ENCODE measurements at places on chromosomes 6 and 20.

DNA sequence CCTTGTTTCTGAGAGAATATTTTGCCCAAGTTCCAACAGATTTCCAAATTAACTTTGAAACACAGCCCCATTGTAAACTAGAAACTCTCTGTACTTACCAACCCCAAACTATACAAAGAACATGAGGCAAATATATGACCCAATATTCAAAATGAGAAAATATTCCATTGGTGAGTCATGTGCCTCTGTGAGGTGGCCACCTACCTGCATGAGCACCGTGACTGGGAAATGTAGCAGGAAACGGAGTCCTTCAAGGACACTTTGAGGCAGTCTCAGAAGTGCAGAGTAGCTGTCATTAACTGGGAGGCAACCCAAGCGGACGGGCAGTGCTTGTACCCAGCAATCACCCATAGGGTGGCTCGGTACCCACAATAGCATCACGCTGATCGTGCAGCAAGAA, 335.5 kb upstream of the NOX3 start:
- DNase-seq: no peak

DNA sequence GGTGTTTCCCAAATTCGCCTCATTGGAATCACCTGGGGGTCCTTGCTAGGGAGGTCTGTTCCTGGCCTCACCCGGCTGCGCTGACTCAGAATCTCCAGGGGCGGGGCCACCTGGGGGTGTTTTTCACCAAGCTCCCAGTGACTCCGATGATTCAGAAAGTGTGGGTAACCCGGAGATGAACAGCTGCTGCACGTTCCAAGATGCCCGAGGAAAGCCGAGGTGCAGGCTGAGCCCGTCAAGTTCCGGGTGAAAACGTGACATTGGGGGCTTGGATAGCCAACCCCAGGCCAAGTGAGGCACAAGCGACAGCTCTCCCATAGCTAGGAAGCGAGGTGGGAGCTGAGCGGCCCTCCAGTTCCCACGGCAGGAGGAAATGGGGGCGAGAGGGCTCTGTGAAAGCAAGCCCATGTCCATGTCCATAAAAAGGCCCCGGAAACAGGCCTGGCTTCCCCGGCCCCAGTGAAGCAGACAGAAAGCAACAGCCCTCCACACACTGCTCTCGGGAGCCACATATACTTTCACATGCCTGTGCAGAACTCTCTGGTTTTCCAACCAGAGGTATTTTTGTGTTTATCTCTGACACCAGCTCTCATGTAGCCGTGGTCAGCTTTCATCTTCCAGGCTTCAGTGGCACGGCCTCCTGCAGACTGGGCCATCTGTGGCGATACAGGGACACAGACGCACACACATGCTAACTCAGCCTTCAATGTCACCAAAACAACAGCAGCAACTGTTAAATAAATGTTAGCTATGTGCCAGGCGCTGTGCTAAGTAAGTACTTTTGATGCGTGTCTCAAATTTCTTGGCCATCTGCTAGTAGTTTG, 90.7 kb upstream of the CCDC28A start:
- no peak for DNase-seq

DNA sequence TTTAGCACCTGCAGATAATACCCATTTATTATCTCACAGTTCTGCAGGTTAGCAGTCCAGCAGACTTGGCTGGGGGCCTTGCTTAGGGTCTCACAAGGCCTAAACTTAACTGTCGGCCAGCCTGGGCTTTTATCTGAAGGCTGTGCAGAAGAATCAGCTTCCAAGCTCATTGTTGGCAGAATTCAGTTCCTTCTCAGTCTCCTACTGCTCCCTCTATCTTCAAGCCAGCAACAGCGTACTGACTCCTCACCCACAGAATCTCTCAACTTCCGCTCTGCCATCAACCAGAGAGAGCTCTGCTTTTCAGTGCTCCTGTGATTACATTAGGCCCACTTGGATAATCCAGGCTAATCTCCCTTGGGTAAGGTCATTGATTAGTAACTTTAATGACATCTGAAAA, 30.2 kb upstream of the NHSL1 start:
- DNase-seq: no peak

DNA sequence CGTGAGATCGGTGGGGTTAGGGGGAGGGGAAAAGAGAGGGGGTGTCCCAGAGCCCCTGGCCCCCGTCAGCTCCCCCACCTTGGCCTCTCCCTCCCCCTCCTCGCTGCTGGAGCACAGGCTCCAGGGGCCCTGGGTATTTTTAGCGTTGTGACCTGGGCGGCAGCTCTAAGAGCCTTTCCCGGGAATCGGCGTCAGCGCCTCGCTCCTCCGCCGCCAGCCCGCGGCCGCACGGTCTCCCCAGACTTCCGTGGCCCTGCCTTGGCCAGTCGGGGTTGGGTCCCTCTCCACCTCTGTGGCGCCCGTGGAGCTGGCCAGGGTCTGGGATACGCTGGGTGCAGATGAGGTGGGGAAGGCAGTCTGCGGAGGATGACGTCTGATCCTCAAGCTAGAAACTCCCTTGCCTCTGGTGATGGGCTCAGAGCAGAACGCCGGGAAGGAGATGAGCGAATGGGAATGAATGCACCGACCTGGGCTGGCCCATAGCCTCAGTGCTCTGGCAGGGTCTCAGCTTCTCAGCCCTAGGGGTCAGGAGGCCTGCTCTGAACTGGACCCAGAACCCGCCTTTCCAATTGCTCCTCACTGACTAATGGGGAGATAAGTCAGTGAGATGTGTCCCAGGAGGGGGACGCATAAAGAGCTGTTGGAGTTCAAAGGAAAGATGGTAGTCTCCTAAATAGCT, 883 bp upstream of the DBNDD2 start:
- DNase-seq: peak; percentile 35

- DNase-seq: no peak
Measured at GRCh38 chr20:2373098-2373497, 7.6 kb upstream of the TGM6 start.

DNA sequence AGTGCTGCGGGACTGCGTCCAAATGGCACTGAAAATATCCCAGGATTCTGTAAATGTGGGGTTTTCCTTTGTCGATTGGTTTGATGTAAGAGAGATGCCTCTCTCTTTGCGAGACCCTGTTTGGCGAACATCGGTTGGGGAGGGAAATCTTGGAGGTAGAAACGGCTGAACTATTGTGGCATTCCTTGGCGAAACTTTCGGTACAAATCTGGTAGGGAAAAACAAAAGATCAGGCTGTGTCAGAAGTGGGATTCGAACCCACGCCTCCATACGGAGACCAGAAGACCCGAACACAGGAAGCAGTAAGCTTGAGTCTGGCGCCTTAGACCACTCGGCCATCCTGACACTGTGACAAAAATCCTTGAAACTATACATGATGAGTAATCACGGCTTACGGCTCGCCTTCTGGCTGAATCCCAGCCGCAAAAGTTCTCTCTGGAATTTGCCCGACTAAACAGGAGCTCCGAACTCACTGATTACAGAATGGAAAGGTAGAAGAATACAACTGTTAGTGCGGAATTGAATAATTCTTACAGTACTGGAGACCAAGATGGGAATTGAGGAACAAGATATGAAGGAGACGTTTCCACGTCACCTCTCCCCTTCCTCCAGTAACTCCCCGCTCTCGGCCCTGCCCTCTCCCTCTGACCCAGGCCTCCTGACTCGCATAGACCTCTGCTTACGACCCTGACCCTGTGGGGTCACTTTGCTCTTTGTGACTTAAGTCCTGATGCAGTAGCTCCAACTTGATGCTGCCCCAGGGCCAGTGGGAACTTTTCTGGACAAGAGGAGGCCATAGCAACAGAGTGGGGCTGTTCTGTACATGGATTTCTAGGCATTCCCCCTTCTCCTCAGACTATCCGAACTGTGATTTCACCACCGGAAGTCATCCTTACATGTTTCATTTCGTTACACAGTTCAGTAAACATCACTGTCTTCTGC, 132.8 kb upstream of the ZNF184 start:
- no peak for DNase-seq

DNA sequence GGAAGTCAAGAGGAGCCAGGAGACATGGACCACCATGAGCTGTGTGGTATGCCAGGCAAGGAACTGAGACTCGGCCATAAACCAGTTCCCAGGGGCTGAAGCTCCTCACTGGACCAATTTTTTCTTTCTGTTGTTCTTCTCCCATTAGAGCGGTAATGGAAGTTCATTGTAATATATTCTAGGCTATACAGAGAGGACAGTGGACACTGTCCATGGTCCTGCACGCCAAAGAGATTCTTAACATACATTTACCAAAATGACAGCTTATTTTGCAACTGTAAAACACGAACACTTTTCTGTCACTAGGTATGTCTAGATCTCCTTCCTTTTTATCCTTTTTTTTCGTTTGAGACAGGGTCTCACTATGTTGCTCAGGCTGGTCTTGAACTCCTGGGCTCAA, 13.1 kb upstream of the DSN1 start:
- DNase-seq: no peak

GRCh38 chr6:11366934-11367637, 134.6 kb upstream of the NEDD9 start:
- no peak for DNase-seq

- no peak for DNase-seq
Measured at GRCh38 chr6:136059308-136059707, 190.8 kb downstream of the MTFR2 start.

DNA sequence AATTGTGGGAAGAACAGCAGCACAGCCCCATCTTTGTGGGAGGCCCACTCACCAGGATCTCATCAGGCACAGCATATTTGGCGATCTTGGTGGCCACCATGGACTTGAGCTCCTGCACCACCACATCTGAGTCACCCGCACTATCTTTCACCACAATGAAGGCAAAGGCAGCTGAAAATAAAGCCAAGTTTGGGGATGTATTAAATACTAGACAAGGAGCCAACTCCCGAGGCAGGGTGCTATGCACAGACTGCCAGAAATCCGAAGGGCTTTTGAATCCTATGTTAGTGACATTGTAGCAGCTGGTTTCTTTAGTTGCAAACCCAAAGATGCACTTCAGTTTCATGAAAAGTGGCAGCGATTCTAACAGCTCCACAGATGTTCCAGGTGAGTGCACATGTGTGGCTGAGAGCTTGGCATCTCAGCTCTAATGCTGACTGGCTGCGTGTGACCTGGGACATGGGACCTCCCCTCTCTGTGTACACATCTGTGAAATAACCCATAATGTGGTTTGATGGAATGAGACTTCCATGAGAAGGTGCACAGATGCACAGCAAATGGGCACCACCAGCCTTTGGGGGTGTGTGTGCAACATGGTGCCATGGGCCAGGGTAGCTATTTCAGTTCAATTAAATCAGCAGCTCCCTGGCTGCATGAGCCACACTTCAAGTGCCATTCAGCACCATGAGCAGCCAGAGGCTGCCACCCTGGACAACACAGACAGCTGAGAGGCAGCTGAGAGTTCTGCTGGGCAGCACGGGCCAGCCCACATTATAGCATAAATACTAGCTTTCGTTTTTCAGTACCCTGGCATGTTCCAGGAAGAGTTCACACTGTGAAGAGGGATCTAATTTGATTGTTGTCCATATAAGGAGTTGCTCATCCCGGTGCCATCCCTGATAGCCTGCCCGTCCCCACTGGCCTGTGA, 16.9 kb upstream of the APMAP start:
- DNase-seq: peak; percentile 5

DNA sequence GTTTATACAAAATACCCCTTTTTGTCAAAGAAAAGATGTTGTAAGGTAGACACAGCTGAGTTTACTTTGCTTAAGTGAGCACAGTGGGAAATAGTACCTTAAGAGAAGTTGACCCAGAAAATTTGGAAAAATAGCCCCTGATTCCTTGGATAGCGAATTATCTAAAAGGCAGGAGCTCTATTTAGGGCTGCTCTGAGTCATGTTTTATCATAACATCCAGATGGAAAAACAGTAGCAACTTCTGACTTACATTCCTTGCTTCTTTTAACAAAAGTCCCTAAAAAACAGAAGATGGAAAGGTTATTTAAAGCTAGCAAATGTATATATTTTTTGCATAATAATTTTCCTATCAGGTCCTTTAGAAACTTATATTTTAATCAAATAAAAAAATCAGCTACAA, 59.0 kb downstream of the THEMIS start:
- no peak for DNase-seq

DNA sequence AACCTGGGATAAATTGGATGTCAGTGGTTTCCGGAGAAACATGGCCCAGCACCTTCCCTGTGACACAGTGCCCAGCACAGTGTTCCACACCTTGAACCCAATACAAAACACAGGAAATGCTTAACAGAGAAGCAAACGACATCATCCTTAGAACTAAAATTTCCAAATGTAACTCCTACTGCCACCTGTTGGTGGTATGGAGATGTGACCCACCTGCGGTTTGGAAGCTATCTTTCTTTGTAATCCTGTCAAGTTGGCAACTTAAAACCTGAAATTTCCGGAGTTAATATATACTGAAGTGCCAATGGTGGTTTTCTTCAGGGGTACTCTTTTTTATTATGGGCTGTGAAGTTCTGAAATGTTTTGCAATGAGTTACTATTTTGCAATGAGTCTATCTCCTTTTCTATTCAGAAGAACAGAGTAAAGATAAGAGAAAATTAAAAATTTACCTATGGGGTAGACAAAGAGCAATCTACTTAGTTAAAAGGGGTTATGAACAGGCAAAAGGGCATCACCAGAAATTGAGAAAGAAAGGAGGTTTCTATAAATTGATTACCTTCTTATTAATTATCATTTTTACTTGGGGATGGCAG, 658.8 kb downstream of the PTPRT start:
- no peak for DNase-seq

GRCh38 chr20:41573955-41574354, 44.2 kb downstream of the CHD6 start:
- no peak for DNase-seq

- DNase-seq: no peak
Measured at GRCh38 chr6:159061805-159062563, 17.2 kb upstream of the TAGAP start.

GRCh38 chr20:57040924-57041323, 225.5 kb downstream of the BMP7 start:
- no peak for DNase-seq

GRCh38 chr6:168333039-168333438, 13.5 kb upstream of the DACT2 start:
- DNase-seq: no peak

DNA sequence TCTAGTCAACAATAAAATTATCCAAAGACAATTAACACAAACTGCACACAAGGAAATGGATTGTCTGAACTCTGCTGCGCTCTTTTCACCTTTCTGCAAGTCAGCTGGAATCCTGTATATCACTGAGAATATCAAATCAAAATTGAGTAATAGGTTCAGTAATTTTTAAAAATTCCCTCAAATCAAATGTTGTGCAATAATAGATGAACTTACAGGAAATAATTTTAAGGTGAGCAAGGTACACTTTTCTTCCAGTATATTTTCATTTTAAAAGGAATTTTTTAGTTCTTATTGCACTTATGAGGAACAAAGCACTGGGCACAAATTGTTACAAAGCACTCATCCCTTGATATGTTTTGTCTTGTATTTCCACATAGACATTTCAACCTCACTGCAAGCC, 1.2 kb downstream of the SAYSD1 start:
- DNase-seq: no peak

GRCh38 chr6:134910593-134910935, 39.3 kb downstream of the ALDH8A1 start:
- DNase-seq: no peak

DNA sequence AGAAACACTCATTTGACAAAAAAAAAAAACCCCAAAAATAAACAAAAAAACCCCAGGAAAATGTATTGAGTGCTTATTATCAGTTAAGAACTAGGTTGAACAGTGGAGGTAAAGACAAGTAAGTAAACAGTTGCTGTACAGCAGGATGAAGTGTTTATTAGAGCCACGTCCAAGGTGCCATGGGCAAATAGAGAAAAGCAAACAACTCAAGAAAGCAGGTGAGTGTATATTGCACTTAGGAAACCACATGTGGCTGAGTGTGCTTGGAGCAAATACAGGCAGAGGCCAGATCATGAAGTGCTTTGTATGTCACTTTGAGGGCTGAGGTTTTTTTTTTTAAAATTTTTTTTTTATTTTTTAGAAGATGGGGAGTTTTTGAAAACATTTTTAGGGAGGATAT, 98.3 kb downstream of the MACROD2 start:
- DNase-seq: no peak

Measured in activated T-cell treated with anti-CD3 and anti-CD28 coated beads, Interleukin-2, amount 50 U/mL, for 1 hour (primary cell).